ENCODE measurements at places on chromosomes 4 and X.

DNA sequence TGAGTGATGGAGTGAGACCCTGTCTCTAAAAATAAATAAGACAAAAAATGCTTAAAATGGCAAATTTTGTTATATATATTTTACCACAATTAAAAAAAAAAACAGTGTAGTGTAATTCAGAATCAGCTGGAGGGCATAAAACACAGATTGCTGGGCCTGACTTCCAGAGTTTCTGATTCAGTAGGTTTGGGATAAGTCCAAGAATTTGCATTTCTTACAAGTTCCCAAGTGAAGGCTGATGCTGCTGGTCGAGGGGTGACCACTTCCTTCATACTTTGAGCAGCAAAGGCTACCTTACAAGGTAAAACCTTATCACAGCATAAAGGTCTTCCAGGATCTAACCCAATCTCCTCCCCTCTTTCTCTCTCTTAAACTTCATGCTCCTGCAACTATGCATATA lies 40.7 kb downstream of the KLHL8 start:
- no peak for DNase-seq

GRCh38 chrX:42694260-42694815 lies 83.6 kb downstream of the PPP1R2C start:
- DNase-seq, result no peak

- DNase-seq, result no peak
These were observed 129.1 kb upstream of the TEX13D start for GRCh38 chrX:124203311-124203710.

GRCh38 chr4:39025552-39026085 lies 6.6 kb downstream of the TMEM156 start:
- no peak for DNase-seq

DNA sequence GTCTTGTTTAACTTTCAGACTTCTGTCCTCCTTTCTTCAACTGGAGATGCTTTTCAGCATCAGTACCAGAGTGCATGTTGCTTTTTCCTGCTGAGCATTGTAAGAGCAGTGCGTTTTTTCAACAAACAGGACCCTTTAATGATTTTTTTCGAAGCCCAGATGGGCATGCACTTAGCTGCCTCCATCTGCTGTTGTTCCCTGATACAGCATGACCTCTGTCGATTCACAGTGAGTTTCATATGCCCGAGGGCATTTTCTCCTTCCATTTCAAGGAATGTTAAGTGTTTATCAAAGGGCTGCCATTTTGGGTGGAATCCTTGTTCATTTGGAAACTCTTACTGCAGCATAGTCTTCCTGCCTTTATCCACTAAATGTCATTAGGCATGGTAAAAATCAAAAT lies 428.6 kb downstream of the DTHD1 start:
- DNase-seq, result no peak

DNA sequence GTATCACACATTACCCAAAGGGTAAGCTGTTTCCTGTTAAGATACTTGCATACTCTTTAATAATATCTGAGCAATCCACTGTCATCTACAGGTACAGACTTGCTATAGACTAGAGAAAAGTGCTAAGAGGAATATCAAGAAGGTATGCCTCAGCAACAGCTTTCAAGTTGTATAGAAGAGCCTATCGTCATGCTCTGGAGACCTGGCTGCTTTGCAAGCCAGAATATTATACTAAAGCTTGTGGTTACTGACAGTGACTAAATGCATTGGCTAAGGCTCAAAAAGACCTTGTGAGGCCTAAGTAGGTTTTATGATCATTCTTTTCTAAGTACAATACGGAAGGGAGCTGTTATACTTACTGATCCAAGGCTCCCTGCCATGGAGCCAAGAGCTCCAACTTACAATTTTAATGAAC lies 11.3 kb downstream of the LAMP2 start:
- no peak for DNase-seq

DNA sequence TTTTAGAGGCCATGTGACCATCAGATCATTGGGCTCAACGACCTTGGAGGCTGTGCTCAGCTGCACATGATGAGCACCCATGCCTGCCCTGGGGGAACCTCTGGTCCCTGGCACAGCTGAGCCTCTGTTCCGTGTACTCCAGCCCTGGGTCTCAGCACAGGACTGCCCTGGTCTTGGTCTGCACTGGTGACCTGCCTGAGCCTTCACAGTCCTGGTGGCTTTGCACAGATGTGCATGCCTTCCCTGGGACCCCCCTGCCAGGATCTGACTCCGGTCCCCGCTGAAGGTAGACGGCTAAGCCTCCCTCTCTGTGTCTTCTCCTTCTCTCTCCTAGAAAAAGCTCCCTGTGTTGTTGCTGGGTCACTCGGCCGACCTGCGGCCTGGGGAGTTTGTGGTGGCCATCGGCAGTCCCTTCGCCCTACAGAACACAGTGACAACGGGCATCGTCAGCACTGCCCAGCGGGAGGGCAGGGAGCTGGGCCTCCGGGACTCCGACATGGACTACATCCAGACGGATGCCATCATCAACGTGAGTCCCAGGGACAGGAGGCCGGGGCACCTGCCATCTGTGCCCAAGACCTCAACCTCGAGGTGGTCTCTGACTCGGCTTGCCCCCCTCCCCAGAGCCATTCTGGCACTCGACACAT lies 21.6 kb downstream of the HTRA3 start:
- no peak for DNase-seq

DNA sequence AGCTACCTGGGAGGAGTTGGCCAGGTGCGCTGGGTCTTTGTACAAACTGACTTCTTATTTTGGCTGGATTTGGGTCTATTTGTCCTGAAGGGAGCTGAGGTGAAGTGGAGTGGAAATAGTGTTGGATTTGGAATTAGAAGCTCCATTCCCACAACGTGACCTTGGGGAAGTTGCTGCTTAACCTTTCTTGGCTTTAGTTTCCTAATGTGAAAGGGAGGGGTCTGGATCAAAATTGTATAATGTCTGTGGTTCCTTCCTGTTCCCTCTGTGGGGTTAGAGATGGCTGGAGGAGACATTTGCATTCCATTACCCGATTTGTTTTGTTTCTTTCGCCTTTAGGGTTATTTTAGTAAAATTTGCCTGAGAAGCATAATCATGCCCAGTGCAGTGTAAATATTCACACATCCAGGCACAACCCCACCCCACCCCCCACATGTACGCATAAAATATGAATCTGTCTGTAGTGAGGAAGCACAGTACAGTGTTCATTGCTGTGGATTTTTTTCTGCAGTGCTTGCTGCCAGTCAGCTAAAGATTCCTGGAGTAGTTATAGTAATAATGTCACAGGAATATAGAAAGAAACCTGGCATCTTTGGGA lies 21.5 kb downstream of the JADE1 start:
- no peak for DNase-seq

- DNase-seq, result no peak
These were observed 13.6 kb downstream of the ACSL1 start for GRCh38 chr4:184812199-184812542.

DNA sequence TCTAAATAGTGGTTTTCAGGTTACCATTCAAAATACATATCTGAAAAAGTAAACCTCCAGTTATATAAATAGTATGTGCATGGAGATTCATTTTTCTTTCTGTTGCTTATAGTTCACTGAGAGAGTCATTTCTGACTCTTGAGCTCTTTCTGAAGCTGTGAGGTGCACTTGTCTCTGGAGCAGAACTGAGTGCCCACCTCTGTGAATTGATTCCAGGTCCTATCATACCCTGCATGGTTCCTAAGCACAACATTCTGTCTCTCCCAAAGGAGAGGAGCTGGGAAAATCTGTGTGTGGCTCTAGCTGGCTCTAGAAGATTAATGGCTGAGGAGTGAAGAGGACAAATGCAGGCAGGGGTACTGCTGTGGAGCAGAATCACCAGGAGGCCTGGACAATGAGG lies 161.6 kb upstream of the HCCS start:
- DNase-seq, result no peak

GRCh38 chrX:43808231-43808630 lies 74.0 kb downstream of the MAOB start:
- no peak for DNase-seq

DNA sequence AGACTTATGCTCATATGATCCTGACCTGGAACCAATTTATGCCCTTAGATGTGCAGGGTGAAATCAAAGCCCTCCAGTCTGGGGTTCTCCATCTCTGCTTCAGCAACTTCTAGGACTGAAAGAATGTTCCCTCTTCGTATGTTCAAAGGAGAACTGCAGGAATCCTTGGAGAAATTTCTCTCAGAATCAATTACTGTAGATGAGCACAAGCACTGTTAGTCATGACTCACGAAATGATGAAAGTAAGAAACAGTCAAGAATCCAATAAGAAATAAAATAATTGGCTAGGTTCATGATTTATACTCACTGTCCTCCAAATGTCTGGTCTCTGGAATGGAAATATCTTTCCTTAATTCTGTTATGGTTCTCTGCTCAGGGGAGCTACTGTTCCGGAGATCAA lies 348.2 kb downstream of the PDGFC start:
- no peak for DNase-seq

GRCh38 chrX:1246816-1247215 lies 21.8 kb upstream of the CSF2RA start:
- peak; percentile 64 for DNase-seq

DNA sequence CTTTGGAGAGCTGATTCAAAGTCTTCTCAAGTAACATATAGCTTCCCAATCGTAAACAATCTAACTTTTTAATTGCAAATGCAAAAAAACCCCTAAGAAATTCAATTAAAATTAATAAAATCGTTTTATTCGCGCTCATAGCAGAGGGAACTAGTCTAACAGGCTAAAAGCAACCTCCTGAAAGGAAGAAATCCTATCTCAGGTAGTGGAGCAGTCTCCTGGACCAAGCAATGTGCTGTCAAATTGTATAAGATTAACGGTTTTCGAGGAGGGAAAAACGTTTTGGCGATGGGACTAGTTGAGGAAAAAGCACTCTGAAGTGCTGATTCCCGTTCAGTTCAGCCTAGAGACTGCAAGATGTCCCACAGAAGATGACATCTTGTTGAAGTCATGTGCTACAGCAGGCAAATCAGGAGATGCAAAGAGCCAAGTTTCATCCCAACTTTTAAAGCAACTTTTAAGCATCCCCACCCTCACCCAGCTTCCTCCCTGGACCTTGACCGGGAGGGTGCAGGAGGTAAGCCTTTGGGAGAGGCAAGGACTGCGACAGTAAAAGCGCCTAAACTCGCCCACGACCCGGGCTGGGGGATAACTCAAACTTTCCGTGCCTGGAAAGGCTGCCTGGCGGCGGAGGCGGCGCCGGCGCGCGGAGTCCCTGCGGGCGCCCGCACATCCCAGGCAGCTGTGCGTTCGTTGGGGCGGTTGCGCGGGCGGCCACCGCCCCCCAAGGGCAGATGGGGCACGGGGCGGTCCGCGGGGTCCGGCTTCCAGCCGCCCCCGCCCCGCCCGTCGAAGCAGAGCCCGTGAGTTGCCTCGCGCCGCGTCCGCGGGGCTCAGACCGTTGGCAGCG lies 784 bp downstream of the MAP7D3 start:
- DNase-seq, result peak; percentile 4

DNA sequence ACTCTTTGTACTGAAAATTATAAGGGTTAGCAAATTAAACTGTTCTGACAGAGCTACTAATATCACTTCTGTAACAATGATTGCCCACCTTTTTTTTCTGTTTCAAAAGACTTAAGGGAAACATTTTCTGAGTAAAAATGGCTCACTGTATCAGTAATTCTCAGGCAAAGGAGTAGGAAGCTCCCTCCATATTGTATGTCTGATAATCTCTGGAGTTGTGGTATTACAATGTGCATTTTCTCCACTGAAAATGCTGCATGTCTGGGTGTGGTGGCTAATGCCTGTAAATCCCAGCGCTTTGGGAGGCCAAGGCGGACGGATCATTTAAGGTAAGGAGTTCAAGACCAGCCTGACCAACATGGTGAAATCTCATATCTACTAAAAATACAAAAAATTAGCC lies 4.4 kb upstream of the STAP1 start:
- DNase-seq, result no peak

DNA sequence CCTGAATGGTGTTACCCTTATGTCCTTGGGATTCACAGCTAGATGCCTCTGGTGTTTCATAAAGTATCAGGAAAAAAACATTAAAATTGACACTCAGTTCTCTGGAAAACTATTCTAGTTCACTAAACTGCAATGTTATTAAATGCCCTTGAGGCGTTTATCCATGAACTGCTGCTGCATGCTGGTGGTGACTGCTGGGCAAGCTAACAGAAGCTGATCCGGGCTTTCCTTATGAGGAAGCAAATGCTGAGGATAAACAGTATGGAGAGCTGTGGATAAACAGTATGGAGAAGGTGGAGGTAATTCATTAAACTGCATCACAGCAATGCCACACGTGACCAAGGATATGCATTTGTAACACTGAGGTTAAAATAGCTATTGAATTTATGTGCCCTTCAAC lies 227.0 kb downstream of the NR3C2 start:
- DNase-seq, result no peak

- DNase-seq, result no peak
These were observed 180.1 kb upstream of the S100G start for GRCh38 chrX:16469870-16470269.

GRCh38 chrX:27863809-27864208 lies 56.0 kb downstream of the MAGEB10 start:
- no peak for DNase-seq

- DNase-seq, result no peak
These were observed 8.0 kb downstream of the FAM241A start for GRCh38 chr4:112153211-112153791.

DNA sequence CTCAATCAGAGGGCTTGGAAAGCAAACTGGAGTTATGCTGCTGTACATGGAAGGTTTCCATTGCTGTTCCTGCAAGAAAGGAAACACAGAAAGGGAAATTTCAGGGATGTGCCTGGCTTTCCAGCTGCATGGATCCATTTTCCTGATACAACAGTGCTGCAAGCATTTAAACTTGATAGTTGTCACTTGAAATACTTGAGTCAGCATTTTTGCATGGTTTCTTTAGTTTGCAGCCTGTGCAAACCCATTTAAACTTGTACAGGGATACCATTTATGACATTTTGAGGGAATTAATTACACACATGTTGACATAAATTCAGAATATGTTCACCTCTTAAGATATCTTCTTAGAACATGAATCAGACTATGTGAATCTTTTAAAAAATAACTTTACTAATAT lies 131.1 kb upstream of the RASGEF1B start:
- DNase-seq, result no peak

- DNase-seq, result no peak
These were observed 33.1 kb downstream of the FTHL17 start for GRCh38 chrX:31038575-31039326.

- DNase-seq, result no peak
These were observed 192.2 kb downstream of the KCTD8 start for GRCh38 chr4:44256414-44256813.

DNA sequence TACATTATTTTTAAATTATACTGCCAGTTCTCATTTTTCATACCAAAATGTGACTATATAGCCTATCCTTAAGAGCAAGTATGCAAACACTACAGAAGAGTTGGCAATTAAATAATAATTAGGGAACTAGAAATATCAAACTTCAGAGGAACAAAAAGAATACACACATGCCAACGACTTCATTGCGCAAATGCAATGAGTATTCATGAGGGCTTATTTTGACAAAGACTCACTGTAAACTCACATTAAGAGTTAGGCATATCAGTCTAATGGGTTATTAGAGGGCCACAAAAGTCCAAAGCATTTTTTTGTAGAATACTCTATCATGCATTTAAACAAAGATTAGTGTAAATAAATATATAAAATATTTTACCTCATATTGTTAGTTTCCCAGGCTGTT lies 31.6 kb downstream of the SLC10A7 start:
- no peak for DNase-seq

All from stimulated activated CD8-positive, alpha-beta memory T cell treated with anti-CD3 and anti-CD28 coated beads, Interleukin-2, amount 100 ng/mL, for 1 hour (primary cell).